ENCODE measurements at places on chromosomes 12 and 14.
A peak's percentile ranks its signal among the peaks of the same experiment; 100 is the strongest.

GRCh38 chr14:68577802-68578541 lies 214.9 kb downstream of the ZFP36L1 start:
- DNase-seq: no peak

DNA sequence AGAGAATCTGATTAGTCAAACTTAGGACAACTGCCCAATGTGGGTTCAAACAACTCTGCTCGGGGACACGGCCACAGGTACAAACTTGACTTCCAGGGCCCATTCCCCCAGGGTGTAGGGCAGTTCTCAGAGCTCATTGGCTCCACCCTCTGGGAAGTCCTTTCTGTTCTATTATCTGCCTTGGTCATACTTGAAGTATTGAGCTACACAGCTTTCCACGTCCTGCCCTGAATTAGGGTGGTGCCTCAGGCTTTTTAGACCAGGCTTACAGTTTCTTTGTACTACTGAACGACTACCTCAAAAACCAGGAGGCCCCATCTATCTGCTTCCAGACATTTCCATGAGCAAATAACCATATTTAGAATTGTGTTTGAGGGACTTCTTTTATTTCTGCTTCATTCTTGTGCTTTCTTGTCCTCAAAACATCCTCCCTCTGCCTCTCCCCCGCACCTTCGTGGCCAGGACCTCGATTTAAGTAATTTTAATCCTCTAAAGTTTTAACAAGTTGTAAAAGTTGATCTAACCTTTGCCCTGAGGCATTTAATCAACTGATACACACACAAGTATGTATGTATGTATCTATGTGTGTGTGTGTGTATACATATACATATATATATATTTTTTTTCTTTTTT lies 281.7 kb upstream of the AMIGO2 start:
- no peak for DNase-seq

- DNase-seq: peak; percentile 9
Measured at GRCh38 chr12:80778005-80778541, 61.4 kb downstream of the MYF5 start.

GRCh38 chr12:62562846-62563245 lies 96.2 kb downstream of the MON2 start:
- no peak for DNase-seq

- DNase-seq: no peak
Measured at GRCh38 chr12:21296751-21297406, 37.8 kb downstream of the SLCO1A2 start.

DNA sequence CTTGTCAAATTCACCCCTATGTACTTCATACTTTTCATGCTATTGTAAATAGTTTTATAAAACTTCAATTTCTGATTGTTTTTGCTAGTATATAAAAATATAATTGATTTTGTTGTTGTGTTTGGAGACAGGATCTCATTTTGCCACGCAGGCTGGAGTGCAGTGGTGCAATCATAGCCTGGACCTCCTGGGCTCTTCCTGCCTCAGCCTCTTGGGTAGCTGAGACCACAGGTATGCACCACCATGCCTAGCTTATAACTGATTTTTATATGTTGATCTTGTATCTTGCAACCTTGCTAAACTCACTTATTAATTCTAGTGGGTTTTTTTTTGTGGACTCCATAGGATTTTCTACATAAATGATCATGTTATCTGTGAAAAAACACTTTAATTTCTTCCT lies 23.5 kb downstream of the ATP5MC2 start:
- DNase-seq: no peak

- DNase-seq: no peak
Measured at GRCh38 chr14:103526247-103526913, 2.6 kb upstream of the TRMT61A start.

DNA sequence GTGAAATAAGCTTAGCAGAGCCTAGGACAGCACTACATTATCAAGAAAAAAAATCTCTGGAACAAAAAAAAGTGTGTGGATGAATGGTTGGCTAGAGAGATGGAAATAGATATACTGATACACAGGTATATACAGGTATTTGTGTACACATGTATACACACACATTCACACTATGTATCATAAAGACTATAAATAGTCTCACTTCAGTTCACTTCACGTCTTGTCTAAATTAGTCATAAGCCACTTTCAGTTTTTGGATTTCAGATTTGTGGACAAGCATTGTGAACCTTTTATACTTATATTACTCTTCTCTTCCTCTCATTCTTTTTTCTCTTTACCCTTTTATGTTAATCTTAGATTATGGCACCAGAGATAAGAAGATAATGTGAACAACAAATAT lies 41.8 kb upstream of the SLC6A15 start:
- DNase-seq: no peak

DNA sequence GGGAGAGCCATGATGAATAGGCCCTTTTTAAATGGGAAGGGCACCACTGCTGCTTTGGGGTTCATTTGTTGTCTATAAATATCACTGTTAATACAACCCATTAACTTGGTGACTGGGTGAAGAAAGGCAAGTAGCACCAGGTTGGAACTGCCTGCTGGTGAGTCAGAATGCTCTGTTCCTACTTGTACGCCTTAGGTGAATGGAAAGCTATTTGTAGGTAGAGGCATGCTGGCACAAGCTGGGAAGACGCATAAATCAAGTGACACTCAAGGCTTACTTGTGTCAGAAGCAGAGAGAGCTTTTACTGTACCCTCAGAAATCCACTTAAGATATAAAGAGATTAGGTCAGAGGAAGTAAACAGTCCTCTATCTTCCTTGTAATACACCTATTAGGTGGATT lies 142.5 kb downstream of the TMX1 start:
- no peak for DNase-seq

DNA sequence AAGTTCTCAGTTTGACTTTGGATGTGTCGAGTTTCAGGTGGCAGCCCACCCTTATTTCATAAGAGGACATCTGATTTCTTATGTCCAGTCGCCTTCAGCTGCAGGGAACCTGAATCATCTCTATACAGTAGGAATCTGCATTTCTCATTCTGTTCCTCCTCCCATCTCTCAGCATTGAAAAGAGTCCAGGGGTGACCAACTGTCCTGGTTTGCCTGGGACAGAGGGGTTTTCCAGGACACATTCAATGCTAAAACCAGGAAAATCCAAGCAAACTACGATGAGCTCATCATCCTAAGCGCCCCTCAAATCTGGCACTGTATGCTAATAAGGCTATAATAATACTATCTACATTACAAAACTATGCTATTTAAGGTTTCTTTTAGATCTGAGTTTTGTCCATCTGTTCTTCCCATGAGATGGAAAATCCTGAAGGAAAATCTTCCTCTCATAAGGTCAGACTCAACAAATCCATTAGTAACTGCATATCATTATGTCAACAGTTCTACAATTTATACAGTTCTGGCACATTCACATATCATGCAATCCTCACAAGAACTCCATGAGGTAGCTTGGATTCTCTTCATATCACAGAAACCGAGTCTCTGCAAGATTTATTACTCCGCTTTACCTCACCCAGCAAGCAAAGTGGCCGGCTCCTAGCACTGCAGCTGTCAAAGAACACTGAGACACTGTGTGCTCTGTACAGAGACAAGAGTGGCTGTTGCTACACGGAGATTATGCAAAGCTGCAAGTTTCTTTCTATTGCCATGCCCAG lies 15.6 kb upstream of the CALM1 start:
- DNase-seq: no peak

DNA sequence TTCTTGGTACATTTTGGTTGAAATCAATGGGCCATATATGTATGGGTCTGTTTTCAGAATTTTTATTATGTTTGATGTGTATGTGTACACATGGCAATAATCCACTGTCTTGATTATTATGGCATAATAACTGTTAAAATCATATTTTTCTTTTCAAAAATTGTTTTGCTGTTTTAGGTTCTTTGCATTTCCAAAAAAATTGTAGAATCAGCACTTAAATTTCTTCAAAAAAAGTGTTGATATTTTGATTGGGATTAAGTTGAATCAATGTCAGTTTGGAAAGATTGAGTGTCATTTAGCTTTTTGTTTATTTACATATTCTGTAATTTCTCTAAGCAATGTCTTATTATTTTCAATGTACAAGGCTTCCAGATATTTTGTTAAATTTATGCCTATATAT lies 154.1 kb downstream of the SLC5A8 start:
- no peak for DNase-seq

- no peak for DNase-seq
Measured at GRCh38 chr14:73460691-73461127, 2.4 kb upstream of the NUMB start.

- no peak for DNase-seq
Measured at GRCh38 chr14:39847194-39847593, 415.0 kb upstream of the FBXO33 start.

DNA sequence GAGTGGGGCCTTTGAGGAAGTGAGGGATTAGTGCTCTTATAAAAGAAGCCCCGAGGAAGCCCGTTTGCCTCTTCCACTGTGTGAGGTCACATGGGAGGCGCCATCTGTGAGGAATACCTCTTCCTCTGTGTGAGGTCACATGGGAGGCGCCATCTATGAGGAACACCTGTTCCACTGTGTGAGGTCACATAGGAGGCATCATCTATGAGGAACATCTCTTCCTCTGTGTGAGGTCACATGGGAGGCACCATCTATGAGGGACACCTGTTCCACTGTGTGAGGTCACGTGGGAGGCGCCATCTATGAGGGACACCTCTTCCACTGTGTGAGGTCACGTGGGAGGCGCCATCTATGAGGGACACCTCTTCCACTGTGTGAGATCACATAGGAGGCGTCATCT lies 69.7 kb downstream of the SLC24A4 start:
- DNase-seq: no peak

GRCh38 chr12:129109174-129110001 lies 256.1 kb downstream of the GLT1D1 start:
- no peak for DNase-seq

DNA sequence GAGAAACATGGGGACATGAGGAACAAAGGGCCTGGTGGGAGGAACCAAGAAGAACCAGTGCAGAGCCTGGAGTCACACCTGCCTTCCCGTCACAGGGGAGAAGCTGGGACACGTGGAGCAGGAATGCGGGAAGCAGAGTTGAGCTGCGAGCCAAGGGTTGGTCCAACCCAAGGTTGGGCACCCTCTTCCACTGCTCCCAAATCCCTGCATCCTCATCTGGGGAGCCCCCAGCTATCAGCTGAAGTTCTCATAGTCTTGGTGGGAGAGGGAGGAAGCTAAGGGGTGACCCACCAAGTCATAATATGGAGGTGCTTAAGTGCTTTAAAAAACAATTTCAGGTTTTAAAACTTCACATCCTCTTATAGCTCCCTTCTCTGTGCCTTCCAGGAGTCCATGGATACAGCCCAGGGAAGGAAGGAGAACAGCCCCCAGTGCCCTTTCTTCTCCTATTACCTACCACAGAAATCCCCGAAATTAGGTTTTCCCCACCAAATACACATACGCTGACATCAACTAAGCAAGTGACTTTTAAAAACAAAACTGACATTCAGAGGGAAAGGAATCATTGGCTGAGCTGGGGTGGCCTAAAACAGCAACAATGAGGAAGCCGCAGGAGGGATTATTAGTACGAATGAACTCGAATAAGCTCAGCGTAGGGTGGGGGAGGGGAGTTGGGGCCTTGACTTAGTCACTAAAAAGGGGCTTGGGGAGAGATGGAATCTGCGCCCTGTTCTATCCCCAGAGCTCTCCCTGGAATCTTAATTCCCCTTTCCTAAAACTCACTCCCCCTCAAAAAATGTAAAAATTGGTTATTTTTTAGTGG lies 4.5 kb downstream of the MYL6 start:
- no peak for DNase-seq

DNA sequence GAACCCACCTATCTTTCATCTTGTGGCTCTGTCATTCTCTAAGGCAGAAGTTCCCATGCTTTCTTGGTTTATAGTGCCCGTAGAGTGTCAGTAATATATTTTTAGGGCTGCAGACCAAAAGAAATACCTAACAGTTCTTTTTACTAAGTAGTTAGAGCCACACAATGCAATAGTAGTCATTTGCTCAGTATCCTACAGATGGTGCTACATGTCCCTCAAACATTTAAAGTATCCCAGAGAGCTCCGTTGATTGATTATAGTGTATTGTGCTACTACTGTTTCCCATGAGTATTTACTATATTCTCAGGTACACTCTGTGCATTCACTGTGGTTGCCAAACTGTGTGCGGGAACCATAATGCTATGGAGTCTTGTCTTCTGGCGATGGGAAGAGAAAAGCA lies 4.7 kb upstream of the PLBD1 start:
- no peak for DNase-seq

GRCh38 chr12:4112734-4113325 lies 160.7 kb upstream of the CCND2 start:
- DNase-seq: no peak

GRCh38 chr12:24379433-24379832 lies 430.0 kb upstream of the SOX5 start:
- DNase-seq: no peak

GRCh38 chr12:13834241-13834640 lies 147.2 kb downstream of the GRIN2B start:
- no peak for DNase-seq

DNA sequence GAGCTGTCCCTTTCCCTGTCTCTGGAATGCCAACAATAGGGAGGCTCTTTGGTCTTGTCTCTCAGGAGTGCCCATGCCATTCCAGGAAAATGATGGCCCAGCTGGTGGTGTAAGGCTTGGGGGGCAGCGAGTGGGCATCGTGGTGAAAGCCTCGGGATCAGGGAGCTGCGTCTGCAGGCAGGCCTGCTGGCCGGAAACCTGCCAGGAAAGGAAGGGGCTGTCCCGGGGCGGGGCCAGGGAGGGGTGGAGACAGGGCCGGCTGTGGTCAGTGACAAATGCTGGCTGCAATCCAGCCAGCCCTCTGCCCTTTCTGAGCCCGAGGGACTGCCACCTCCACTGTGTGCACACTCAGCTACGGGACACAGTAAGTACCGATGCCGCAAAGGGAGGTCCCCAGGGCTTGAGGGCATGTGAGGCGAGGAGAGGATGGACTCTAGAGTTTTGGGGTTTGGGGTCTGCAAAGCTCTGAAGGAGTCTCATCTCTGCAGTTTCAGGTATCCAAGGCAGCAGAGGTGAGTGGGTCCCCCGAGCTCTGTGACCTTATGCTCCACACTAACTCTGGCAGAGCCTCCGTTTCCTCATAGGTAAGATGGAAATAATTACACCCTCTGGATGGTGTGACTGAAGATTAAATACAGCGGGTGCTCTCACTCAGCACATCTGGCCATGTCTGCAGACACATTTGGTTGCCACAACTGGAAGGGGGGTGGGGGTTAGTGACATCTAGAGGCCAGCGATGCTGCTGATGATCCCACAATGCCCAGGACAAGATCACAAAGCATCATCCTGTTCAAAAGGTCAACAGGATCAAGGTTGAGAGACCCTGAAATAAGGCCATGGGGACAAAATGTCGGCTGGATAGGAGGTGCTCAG lies at the start of gene SERPINA5:
TSS of gene SERPINA5 (plus strand) at position 300 of the 873 bp plus-strand sequence. CDS start 5,937 bp downstream, outside the sequence.
- DNase-seq: no peak

GRCh38 chr12:65570451-65571130 lies 253.7 kb upstream of the HMGA2 start:
- DNase-seq: no peak

DNA sequence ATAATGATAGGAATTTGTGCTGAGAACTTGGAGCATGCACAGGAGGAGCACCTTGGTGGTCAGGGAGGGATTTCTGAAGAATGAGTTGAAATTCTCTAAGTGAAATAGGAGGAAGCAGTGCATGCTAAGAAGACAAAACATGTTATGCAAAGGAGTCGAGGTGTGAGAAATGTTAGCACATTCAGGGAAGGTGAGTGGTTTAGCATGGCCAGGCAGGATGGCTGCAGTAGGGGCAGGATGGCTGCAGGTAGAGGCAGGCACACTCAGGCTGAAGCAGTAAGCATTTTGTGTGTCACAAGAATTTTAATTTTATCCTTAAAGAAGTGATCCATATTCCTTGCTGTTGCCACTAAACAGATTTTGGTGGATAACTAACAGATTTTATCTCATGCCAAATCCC lies 46.3 kb downstream of the CATSPERB start:
- DNase-seq: no peak

- no peak for DNase-seq
Measured at GRCh38 chr12:70508178-70508577, 129.1 kb downstream of the PTPRB start.

- DNase-seq: no peak
Measured at GRCh38 chr12:114684098-114684869, at the start of gene TBX3. Gene TBX3, minus strand, starts transcription at chr12:114684175. Its CDS starts 975 bp downstream, at chr12:114683200.
